ENCODE measurements at places on chromosomes 2 and 18.

DNA sequence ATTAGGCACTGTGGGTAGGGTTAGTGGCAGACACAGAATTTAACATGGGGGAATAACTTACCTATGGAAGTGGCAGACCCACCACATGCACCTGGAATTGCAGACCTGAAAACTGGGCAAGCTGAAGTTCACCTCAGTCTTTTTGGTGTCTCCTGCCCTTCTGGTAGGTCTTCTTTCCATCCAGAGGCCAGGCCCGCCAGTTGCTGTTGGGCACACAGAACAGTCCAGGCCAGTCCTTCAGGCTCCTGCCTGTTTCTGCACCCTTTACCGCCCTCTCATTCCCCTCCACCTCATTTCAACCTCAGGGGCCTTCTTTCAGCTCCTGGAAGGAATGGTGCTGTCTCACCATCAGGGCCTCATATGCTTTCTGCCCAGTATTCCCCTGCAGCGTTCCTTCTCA, 358.9 kb upstream of the ETAA1 start:
- no peak for DNase-seq

DNA sequence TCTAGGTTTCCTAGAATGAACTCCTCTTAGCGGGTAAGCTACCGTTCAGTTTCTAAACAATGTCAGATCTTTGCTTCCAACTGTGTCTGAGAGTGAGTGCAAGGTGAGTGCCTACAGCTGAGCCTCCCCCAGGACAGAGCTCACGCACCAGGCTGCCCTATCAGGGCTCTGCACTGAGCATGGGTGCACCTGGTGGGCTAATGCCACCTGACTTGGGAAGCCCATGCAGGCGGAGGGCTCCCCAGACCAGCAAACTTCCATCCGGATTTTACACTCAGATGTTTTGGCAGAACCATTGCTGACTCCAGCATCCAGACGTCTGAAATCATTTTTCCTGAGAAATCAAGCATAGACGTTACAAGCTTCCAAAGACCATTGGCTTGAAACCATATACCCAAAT, 16.1 kb upstream of the MLPH start:
- no peak for DNase-seq

- no peak for DNase-seq
Observed at GRCh38 chr18:48355276-48356115, 53.7 kb downstream of the ZBTB7C start.

- DNase-seq, result no peak
Observed at GRCh38 chr2:126145752-126146151, 510.2 kb upstream of the GYPC start.

GRCh38 chr2:144015036-144015435, 504.9 kb downstream of the ZEB2 start:
- DNase-seq, result peak; percentile 66

DNA sequence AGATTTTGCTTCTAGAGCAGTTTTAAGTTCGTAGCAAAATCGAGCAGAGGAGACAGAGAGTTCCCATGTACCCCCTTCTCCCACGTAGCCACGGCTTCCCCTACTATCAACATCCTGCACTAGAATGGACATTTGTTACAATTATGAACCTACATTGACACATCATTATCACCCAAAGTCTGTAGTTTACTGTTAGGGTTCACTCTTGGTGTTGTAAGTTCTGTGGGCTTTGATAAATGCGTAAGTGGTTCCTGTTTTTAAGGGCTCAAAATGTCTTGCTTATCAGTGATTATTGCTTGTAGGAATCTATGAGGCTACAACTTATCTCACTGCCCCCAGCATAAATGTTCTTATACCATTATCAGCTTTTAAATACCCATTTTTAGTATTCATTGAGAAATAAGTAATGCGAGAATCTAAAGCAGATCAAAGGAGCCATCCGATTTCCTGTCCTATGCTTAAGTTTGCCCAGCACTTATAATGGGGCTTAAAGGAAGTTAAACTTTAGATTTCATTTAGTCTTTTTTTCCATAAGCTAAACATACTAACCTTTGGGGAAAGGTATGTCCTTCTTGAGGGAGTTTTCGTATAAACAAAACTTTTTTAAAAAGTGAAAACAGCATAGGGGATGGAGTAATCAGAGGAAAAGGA, 118.7 kb downstream of the HAUS1 start:
- no peak for DNase-seq

- DNase-seq, result peak; percentile 15
Observed at GRCh38 chr18:58754544-58755068, 83.3 kb downstream of the MALT1 start.
